Effector memory CD4-positive, alpha-beta T cell (primary cell): ENCODE measurements at places on chromosomes 7 and 10.

DNA sequence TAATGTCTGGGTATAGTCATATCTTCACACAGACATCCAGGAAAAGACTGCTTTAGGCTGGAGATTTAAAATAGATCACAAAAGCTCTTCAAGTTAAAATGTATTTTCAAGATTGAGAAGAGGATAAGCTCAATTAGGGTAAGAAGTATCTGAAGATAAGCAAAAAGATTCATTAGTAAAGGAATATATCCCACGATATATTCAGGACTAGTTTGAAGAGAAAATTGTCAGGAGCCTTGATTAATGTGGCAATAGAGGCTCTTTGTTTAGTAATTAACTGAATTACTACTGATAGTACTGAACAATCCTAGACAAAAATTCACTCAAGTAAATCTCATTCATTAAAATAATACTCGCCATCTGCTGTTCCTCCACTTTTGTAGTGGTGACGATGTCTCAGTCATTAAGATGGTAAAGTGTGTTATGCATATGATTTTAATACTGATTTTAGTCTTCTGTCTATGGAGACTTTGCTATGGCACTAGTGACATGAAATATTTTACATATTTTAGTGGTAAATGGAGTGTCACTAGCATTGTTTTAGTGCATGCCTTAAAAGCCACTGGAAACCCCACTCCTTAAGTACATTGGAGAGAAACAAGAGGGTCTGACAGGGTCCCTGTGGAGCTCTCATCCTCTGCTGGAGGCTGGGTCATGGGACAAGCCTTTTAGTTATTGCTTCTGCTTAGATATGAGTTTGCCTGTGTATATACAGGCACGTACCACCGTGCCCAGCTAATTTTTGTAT lies 32.8 kb downstream of the INPP5F start:
- no peak for DNase-seq

- no peak for DNase-seq
These were observed 28.3 kb upstream of the FOXK1 start for GRCh38 chr7:4653771-4654170.

DNA sequence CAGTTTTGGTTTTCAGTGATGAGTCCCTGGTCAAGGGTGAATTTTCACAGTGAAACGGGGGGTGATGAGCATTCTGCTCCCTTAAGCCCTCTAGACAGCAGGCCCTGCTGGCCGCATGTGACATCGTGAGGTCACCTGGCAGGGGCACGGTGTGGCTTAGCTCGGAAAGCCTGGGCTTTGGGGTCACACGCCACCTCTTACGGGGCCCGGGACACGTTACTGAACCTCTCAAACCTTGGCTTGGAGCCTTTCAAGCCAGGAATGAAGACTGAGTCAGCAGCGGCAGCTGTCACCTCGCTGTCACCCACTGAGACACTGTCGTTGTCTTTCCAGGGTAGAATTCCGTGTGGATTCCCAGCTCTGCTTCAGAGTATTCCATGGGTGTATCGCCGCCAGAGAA lies 4.1 kb downstream of the GET4 start:
- DNase-seq: no peak

GRCh38 chr10:125661941-125662515 lies 20.9 kb downstream of the TEX36 start:
- DNase-seq: no peak

- no peak for DNase-seq
These were observed 559.6 kb downstream of the GATA3 start for GRCh38 chr10:8614054-8614565.

DNA sequence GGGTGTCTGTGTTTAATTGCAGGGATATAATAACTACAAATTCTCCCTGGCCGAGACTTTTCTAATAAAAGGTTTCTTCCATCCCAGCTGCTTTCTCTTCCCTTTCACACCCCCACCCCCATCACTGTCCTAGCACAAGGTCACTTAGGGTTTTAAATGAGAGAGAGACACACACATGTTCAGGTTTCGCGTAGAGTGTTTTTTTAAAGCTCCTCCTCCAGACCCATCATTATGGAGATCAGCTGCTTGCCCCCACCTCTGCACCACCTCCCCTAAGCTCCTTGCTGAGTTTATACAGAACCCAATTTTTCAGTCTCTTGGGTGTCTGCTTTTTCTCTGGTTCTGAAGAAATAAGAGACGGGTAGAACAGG lies 18.6 kb downstream of the LRMDA start:
- DNase-seq: no peak

DNA sequence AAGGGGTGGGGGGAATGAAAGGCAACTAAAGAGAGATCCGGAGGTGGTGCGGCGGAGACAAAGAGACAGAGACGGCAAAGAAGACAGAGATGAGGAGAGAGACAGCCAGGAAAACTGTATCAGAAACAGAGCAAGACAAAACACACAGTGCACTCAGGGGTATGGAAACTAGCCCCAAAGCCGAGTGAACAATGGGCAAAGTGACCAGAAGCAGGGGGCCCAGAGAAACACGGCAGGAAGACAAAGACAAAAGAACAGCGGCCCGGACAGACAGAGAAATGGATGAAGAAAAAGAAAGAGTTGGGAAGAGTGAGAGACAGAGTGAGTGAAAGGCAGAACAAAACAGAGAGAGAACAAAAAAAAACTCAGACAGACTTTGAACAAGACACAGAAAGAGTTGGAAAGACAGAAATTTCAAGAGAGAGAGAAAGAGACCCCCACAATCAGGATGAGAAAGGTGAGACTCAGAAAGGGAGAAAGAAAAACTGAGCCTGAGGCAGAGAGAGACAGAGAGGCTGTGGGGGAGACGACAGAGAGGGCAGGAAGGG lies 60.6 kb upstream of the PAX2 start:
- no peak for DNase-seq

GRCh38 chr10:130807096-130807495 lies 504.4 kb downstream of the TCERG1L start:
- no peak for DNase-seq

DNA sequence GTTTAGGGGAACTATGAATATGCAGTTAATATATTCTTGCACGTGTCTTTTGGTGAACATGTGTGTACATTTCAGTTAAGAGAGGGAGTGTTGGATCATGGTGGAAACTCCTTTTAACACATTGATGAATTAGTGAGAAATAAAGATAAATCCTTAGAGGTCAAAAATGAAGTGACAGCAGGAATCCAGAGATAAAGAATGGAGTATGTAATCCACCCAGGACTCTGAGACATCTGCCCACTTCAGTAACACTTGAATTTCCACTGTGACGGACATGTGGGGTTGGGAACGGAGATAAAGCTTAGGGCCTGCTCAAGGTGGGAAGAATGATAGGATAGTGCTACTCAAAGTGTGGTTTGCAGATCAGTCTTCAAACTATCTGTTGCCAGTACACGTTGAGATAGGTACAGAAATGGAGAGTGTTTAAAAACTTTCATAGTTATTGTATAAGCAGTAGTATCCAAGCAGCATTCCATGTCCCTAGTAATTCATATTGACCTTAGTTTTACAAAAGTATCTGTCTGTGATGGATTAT lies 6.6 kb upstream of the RELN start:
- no peak for DNase-seq

DNA sequence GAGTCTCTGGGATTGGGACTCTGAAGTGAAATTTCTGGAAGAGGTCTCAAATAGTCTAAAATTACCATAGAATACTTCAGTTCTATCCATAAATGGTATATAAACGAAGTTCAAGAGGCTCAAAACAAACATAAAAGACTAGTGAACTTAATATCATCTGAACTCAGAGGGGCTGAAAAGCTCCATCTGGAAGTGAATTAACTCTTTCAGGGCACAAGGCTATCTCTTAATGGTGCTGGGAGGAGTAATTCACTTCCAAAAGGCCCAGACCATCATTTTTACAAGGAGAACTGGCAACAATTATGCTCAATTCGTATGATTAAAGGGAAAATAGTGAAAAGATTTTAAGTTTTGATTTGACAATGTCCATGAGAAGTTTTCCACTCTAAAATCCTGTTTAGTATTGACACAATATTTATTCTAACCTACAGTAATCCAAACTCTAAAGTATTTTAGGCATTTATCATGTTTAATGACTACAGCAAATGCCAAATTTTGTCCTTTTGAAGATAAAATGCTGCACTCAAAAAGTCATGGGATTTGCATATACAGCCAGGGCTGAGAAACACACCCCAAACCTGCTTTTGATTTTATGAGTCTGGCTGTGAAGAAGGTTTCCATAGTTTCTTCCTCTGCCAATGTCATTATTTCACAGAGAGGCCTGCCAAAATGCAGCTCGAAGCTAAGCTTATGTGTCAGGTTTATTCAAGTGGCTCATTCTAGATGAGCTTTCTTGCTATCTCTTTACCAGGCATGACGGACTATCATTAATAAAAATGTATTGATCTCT lies 143.9 kb downstream of the HIBADH start:
- DNase-seq: no peak

GRCh38 chr10:49289480-49289879 lies 9.5 kb upstream of the C10orf71 start:
- DNase-seq: no peak

- DNase-seq: no peak
These were observed 428.5 kb downstream of the GALNT17 start for GRCh38 chr7:71560354-71560995.

DNA sequence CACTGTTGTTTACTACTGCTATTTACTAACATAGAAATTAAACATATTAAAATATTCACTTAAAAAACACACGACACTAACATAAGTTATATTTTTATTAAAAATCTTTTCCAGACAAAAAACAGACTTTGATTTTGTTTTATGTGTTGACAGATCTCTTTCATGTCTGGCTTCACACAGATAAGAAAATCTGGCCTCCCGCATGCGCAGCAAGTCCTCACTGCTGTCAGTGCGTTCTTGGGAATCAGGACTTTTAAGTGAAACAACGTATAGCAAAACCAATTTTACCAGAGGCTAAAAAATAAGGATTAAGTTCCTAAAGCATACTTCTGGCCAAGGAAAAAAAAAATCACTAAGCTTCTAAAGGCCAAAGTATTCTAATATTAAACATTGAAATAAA lies 1.2 kb upstream of the IDI1 start:
- DNase-seq: no peak

DNA sequence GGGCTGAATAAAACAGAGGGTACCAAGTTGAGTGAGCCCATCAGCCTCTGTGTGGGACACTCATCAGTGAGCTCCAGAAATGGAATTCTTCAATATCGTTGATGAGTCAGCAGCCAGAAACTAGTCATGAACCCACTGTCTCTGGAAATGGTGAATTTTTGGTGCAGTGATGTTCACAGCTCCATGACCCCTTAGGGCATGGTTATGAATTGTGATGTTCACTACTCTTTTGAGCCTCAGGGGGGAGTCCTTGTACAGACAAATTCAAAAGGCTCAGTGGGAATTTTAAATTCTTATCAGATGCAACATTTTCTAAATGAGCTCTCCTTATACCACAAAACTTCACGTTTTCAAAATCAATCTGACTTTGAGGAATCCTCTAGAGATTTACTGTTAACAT lies 335.7 kb downstream of the PHTF2 start:
- no peak for DNase-seq

- DNase-seq: no peak
These were observed 3.1 kb upstream of the HOXA10 start for GRCh38 chr7:27176962-27177794.

- no peak for DNase-seq
These were observed 33.9 kb downstream of the PTER start for GRCh38 chr10:16470747-16471146.

GRCh38 chr10:101901340-101901739 lies 57.7 kb upstream of the KCNIP2 start:
- DNase-seq: no peak

- DNase-seq: no peak
These were observed 66.0 kb downstream of the CASD1 start for GRCh38 chr7:94575646-94576045.

DNA sequence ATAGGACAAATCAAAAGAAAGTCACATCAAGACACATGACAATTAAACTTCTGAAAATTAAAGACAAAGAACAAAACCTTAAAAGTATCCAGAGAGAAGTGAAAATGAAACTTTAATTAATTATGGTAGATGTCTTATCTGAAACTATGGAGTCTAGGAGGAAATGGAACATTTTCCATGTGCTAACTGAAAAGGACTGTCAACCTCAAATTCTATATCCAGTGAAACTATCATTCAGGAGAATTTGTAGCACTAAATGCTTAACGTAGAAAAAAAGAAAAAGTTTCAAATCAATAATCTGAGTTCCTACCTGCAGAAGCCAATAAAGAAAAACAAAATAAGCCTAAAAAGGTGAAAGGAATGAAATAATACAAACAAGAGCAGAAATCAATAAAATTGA lies 33.1 kb upstream of the C10orf71 start:
- no peak for DNase-seq

DNA sequence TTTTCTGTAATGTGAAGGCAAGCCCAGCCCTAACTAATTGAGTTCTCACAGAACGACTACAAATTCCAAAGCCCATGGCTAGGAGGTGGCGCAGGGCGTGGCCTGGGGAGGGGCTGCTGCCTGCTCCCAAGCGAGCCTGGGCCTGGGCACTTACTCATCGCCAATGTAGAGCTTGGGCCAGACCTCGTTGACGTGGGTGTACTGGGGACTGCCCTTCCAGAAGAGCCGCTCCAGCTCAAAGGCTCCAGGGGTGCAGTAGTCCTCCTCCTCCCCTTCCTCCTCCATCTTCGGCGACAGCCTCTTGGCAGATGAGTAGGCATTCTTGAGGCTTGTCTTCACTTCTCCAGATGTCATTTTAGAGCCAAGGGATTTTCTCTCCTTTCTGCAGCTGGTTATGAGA lies 53.3 kb upstream of the SAMD8 start:
- no peak for DNase-seq

DNA sequence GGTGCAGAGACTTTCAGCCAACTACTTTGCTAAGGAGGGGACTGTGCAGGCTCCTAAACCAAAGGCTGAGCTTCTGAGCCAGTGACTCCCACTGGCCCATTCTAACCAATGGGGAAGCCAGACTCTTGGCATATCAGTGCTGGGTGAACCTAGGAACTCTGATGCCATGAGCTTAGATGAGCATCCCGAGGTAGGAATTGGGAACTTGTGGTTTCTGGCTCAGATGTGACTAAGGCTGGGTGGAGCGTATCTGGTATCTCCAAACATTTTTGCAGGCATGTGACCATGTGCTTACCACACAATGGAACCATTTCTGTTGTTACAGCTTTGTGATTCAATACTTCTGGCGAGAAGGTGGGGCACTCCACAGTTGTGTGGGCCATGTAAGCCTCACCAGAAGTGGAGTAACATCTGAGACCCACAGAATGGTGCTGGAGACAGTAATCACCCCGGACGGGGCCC lies 2.5 kb upstream of the AVPI1 start:
- no peak for DNase-seq

GRCh38 chr10:51955696-51956095 lies 256.3 kb upstream of the CSTF2T start:
- DNase-seq: no peak

DNA sequence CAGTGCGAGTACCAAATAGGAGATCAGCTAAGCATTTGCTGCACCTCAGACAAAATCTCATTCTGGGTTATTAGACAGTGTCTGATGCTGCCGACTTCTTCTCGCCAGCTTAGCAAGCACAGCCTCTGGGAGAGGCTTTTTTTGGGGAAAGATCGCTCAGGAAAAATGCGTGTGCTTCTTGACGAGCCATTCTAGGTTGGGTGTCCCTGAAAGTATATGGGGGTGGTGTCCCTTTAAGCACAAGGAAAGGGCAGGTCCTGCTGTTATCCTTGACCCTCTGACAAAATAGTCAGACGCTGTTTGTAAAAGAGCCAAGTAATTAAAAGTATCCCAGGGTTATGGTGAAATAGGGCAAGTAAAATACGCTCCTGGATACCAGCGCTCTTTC lies 540.1 kb upstream of the FZD8 start:
- DNase-seq: no peak
